Activated T-helper 17 cell treated with anti-CD3 and anti-CD28 coated beads, Interleukin-2, amount 50 U/mL, for 72 hours (primary cell): ENCODE measurements at places on chromosomes 7 and 10.

DNA sequence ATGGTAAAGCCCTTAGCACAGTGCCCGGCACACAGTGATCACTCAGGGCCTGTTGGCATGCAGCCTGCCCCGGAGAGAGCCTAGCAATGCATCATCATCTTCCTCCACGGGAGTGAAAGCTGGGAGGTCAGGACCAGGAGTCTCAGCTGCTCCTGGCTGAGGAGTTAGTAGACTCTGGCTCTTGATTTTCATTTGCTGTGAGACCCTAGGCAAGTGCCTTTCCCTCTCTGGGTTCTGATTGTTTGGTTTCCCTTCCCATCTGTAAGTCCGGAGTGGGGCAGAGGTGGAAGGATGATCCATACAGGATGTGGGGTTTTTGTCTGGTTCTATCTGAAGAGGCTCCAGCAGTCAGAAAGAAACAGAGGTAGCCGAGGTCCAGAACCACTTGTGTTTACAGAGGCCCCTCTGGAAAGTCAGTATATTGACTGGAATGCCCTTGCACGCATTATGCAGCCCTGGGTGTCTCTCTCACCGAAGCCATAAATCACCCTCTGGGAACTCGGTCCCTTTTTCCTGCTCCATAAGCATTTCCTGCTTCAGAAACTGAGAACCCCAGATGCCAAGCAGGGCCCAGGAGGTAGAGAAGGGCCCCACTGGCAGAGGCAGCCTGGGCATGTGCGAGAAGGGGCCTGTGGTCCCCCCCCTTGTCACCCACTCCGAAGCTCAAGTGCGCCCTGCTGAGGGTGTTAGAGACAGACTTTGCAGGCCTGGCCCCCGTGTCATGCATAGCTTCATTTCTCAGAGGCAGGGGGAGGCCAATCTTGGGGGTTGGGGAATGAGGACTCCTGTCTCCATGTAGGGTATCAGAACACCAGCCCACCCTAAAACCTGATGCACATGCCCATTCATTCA lies 8.5 kb downstream of the UNC5B start:
- no peak for ATAC-seq

- no peak for ATAC-seq
These were observed 267.7 kb downstream of the MAD1L1 start for GRCh38 chr7:1964913-1965578.

DNA sequence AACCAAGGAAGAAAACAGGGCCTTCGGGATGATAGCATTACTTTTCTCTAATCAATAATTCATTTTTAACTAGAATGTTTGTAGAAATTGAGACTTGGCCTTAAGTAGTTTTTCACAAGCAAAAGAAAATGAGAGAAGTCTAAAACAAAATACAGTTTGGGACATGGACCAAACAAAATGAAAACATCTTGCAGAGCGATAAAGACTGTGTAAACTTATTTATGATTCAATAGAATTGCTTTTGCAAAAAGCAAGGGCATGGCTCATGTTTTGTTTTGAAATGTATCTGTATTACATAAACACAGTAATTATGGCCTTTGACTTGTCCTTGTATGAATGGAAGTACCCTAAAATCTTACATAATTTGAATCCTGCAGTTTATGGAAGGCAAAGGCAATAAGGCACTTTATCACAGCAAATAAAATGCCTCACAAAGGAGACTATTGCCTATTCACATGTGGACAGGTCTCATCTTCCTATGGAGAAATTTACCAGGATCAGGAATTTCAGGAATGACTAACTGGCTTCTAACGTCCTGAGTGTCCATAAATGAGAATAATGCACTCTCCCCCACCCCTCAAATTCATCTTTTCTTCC lies 295.2 kb downstream of the PTEN start:
- ATAC-seq: no peak

DNA sequence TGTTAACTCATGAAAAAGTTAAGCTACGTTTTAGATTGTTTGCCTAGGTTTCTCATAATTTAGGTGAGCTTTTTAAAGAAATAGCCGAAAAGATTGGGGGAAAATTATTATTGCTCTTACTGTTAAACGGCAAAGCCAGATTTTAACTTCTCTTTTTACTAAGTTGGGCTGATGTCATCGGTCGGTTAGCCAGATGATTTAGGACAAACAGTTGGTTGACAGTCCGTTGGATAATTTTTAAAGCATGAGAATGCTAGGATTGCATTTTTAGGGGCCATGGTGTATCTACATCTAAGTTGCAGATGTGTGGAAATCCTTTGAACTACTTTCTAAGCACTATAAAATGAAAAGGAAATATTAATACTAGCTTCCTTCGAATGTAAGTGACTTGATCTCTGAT lies 280.9 kb upstream of the AKR1E2 start:
- ATAC-seq: no peak

- ATAC-seq: no peak
These were observed 13.1 kb upstream of the TRDMT1 start for GRCh38 chr10:17214526-17214925.

DNA sequence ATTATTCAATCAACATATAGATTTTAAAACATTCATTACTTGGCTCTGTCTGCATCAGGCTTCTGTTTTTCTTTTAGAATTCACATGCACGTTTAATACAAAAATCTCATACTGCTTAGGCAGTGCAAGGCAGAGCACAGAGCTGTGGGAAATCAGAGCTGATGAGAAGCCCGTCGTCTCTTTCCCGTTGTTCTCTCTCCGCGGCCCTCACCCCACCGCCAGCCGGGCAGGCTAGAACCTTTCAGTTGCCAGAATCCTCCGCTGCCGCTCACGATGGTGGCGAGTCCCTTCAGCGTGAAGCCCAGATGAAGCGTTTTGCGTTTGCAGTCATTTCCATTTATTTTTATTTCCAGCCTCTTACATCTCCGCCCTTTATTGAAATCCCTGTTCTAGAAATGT lies 648.2 kb downstream of the SDK1 start:
- no peak for ATAC-seq

DNA sequence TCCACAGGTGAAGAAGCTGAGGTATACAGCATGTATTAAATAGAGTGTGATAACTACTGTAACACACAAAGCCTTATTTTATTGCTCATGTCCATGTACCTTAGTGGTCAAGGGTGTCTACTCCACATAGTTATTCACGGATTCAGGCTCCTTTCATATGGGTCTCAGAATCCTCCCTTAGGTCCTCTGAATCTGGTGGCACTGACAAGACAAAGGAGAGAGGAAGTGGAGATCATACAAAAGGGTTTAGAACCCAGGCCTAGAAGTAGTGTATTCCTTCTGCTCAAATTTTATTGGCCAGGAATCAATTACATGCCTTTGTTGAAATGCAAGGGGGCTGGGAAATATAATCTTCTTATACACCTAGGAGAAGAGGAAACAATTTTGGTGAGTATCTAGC lies 164.6 kb downstream of the PTEN start:
- no peak for ATAC-seq

DNA sequence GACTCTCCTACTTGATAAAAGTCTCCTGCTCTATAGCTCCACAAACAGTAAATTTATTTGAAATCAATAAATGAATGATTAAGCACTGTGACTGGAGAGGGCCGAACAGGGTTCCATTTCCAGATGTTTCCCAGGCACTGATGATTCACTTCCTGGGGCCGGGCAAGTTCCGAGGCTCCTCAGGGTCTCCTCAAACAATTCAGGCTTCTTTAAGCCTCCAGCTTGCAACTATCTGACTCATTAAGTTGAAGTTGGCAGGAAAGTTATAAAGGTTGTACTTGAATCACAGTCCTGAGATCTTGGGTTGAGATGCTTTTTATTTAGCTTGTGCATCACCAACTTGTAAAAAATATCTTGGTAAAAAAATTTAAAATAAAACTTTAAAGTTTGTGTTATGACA lies 612.9 kb downstream of the DNAJB6 start:
- no peak for ATAC-seq

- ATAC-seq: peak; percentile 75
These were observed 842 bp downstream of the NMT2 start for GRCh38 chr10:15167411-15168290.

DNA sequence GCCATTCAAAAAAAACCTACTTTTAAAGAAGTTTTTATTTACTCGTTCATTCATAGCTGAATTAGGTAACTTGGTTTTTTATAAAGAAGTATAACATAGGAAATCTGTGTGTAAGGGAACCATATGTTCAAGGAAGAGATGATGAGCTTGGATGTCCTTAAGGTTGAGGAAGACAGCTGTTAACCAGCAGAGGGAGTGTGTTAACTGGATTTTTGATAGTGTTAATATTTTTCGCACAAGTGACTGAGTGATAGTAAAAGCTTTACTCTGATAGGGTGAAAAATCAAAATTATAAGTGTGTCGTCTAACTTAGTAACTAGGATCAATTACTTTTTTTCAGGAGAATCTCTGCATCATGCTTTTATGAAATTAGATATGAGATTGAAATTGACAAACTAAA lies 134.7 kb downstream of the ARL5B start:
- no peak for ATAC-seq

GRCh38 chr10:28710202-28710886 lies 33.0 kb downstream of the BAMBI start:
- ATAC-seq: no peak

- ATAC-seq: peak; percentile 66
These were observed 311.9 kb downstream of the GRM8 start for GRCh38 chr7:126940723-126941307.

DNA sequence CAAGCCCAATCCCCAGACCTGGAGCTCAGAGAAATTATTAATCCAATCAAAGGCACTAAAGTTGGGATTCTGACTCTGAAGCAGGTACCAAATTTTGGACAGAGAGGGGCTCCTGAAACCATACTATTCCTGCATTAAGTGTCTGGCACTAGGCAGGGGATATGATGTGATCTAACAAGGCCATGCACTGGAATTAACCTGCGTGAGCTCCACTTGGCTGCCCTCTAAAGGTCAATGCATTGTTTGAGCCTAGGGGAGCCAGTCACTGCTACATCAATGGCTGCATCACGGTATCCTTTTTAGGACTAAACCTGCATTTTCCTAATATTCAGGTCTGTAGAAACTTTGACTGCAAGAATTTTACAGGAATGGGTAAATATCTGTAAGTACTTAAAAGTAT lies 42.1 kb downstream of the ST8SIA6 start:
- ATAC-seq: no peak

GRCh38 chr10:79242620-79243152 lies 104.6 kb upstream of the PPIF start:
- ATAC-seq: peak; percentile 36

- peak; percentile 59 for ATAC-seq
These were observed 68.1 kb downstream of the DGKB start for GRCh38 chr7:14834456-14834855.

- ATAC-seq: no peak
These were observed 58.8 kb downstream of the SHH start for GRCh38 chr7:155753446-155753965.

DNA sequence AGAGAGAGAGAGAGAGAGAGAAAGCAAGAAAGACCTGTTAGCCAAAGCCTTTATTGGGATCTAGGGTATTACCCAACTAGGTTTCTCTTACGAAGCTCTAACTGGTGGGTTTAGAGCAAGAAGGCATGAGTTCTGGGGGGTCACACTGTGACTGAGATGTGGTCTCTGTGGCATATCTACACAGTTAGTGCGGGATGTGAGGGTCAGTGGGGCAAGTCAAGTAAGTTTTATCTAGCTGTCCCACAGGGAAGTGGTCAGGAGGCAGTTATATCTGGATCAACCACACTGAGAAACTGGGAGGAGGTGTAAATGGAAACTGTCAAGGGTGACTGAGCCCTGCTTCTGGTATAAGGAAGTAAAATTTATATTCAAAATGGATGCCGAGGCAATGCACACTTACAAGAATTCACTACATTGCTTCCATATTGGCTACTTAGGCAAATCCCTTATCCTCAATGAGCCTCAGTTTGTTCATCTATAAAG lies 331.6 kb upstream of the HPS1 start:
- no peak for ATAC-seq

GRCh38 chr10:29621161-29621560 lies 13.6 kb downstream of the SVIL start:
- ATAC-seq: no peak

- ATAC-seq: no peak
These were observed 195.7 kb upstream of the CDCA7L start for GRCh38 chr7:22141355-22141754.

DNA sequence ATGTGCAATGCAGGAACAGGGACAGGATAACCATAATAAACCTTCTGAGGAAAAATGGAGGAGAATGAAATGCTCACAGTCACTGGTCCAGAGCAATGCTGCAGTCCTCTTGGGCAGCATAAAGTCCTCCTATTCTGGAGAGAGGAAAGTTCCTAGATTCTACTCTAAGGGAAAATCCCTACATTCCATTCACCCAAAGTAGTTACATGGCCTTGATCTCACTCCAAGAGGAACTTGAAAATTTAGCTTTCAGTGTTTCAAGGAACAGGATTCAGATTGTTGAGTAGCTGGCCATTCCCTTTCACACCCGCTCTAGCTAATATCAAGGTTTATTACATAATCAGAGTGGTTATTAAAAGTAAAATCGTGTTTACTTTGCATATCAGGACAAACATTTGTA lies 168.3 kb downstream of the CHRM2 start:
- ATAC-seq: no peak

GRCh38 chr7:22452142-22452959 lies 47.6 kb downstream of the STEAP1B start:
- no peak for ATAC-seq

DNA sequence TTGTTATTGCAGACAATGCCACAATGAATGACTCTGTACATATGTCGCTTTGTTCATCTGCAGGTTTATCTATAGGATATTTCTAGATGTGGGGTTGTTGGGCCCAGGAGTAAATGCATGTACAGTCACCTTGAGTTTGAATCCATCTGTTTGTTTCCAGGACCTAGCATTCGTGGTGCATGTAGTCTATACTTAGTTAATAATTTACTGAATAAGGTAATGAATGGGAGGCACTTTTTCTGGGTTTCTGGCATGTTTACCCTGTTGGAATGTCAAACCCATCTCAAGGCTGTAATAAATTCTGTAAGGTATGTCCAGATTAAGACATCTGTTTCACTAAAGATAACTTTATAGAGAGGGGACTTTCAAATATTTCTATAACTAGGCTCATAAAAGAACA lies 23.5 kb downstream of the HECTD2 start:
- no peak for ATAC-seq
